Stimulated activated CD4-positive, alpha-beta T cell treated with anti-CD3 and anti-CD28 coated beads, TNF-alpha, amount 100 ng/mL, for 4 hours (primary cell): ENCODE measurements at places on chromosomes 2 and 18.
A peak's percentile ranks its signal among the peaks of the same experiment; 100 is the strongest.

- no peak for DNase-seq
These were observed 94.2 kb upstream of the SNTG2 start for GRCh38 chr2:856456-856855.

GRCh38 chr2:106095478-106096298 is 98.4 kb downstream of the UXS1 start:
- peak; percentile 66 for DNase-seq

DNA sequence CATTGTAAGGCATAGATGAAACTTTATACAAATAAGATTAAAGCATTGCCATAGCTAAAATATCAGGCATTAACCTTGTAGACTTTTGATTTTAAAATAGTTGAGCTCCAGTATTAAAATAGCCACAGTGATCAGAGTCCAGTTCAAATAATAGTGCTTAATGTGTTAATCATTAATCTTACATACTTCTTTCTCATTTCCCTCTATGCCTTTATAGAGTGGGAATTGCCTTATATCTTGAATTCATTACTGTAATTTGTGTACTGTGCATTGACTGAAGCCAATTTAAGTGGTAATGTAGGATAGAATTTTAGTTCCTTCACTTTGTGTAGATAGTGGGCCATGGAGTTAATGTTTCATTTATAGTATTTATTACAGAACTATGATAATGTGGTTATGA is 549.2 kb upstream of the VWC2L start:
- DNase-seq, result no peak

DNA sequence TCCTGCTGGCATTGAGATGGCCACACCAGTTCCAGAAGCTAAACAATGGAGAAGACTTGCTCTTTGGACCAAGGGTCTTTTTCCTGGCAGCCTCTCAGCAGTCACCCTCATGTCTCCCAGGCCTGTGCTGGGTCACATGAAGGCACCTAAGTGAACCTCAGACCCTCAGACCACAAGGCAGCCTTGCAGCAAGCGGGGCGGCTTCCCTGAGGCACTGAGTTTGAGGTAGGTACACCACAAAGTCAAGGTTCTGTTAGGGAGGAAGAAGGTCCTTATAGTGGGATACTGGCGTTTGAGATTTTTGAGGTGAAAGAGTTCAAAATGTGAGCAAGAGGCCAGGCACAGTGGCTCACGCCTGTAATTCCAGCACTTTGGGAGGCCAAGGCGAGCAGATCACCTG is 8.5 kb upstream of the PRELID3A start:
- DNase-seq, result no peak

DNA sequence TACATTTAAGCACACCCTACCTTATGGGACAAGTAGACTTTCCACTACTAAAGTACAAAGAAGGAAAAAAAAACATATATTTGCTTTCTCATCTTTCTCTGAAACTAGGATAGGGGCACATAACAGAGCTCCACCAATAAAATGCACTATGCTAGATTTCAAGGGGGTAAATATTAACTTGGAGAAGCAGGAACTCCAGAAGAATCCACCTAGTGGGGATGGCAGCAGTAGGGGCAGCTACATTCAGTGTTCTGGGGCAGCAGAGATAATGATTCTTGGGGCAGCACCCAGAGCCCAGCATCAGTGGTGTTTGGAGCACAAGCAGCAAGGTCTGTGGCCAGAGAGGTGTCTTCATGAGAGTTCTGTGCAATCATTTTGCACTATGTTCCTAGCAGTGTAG is 64.7 kb downstream of the DTNB start:
- DNase-seq, result no peak

DNA sequence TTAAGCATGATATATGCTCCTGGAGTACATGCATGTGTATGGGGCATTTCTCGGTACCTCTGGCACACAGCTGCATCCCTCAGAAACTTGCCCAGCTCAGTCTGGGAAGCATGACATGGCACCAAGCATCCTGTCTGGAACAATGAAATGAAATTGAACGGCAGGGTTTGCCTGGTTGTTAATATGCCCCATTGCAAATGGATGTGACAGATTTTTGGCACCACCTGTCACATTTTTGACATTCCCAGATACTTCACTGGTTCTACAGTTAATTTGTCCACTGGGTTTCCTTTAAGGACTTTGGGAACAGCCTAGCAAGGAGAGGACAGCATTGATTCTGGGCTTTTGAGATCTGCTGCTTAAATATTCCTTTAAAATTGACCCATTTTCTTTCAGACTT is 305.8 kb downstream of the TSN start:
- DNase-seq, result no peak

GRCh38 chr2:46048693-46049092 is 248.5 kb upstream of the EPAS1 start:
- DNase-seq, result no peak

GRCh38 chr18:57644540-57644939 is 22.9 kb upstream of the NARS1 start:
- DNase-seq, result no peak

DNA sequence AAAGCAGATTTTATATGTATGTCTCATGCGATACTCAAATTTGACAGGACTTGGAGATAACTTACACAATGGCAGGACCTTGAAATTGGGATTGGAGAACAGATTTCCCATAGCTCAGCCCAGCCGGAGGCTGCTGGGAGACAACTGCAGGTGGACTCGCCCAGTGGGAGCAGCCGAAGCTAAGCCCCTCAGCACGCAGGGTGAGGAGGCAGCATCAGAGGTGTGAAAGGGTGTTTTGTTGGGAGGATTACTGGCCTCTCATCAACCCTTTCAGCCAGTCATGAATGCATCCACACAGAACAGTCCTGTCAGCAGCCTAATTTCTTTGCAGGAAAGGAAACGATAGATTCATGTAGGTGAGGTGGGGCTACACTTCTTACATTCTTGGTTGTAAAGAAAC is 110.4 kb upstream of the DYNAP start:
- no peak for DNase-seq

GRCh38 chr2:168713325-168713724 is 89.1 kb upstream of the NOSTRIN start:
- no peak for DNase-seq

DNA sequence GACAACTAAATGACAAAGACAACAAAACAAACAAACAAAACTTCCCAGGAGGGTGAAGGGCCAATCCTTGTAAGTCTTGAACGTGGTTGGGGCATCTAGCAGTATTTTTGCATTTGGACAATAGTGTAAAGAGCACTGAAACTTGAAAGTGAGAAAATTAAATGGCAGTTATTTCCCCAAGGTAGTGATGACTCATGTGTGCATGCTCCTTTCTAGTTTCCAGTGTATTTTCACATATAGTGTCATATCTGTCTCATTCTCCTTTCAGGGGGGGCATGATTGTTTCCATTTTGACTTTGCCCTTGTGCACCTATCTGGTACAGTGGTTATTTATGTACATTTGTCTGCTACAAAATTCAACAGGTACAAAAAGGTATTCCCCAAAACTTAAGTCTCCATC is 39.5 kb downstream of the CERS6 start:
- no peak for DNase-seq

DNA sequence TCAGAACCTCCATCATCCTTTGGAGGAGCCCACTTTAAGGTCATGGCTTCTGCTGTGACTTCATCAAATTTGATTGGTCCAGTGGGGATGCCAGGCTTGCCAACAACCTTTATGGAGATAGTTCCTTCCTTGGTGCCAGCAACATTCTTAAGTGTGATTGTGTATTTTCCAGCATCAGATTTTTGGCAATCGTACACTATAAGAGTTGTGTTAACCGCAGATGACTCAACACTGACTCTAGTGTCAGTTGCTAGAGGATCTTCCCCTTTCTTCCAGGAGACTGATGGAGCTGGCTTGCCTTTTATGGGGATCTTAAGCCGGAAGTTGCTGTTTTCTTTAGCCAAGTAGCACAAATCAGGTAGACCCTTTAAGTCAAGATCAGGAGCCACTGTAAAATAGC is 98.7 kb downstream of the PLEKHA3 start:
- no peak for DNase-seq

GRCh38 chr18:13517369-13517768 is 209.0 kb downstream of the FAM210A start:
- DNase-seq, result no peak

- DNase-seq, result no peak
These were observed 13.4 kb downstream of the KCNG3 start for GRCh38 chr2:42480402-42480801.
